ENCODE measurements at places on chromosomes 2 and 18.

DNA sequence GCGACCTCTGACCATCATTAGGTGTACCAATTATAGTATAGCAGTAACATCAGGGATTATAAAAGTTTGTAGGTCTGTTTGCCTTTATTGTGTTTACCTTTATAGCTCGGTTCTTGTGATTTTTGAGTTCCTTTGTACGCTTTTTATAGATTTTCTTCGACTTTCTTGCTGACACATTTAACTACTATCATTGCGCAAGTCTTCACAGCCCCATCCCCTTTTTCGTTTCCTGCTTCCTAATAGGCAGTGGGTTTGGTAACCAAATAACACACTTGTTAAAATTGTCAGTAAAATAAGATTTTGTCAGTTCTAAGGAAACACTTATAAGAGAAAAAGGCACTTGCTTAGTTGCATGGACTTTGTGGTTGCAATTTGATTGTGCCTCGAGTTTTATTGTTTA is 541.5 kb downstream of the LRP1B start:
- no peak for DNase-seq

GRCh38 chr18:708096-708495 is 4.3 kb downstream of the ENOSF1 start:
- DNase-seq: no peak

DNA sequence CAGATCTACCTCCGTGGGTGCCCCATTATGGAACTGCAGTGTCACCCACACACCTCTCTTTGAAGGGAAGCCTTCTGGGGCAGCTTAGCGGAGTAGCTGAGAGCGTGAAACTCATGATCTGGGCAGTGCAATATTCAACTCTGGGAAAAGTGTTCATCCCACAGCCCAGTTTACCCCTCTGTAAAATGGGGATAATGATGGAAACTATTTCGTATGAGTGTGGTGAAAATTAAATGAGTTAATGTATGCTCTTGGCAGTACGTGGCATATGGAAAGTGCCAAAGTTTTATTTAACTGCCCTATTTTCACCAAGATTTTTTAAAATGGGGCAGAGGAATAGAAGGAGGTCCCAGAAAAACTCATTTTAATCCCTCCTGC is 11.5 kb downstream of the EVX2 start:
- DNase-seq: no peak

- no peak for DNase-seq
Measured at GRCh38 chr2:109166811-109167210, 37.8 kb downstream of the SH3RF3 start.

- no peak for DNase-seq
Measured at GRCh38 chr2:67290451-67291290, 106.5 kb upstream of the ETAA1 start.

Measured in NCI-H82 (cell line).